ENCODE measurements at places on chromosomes 2 and 18.

DNA sequence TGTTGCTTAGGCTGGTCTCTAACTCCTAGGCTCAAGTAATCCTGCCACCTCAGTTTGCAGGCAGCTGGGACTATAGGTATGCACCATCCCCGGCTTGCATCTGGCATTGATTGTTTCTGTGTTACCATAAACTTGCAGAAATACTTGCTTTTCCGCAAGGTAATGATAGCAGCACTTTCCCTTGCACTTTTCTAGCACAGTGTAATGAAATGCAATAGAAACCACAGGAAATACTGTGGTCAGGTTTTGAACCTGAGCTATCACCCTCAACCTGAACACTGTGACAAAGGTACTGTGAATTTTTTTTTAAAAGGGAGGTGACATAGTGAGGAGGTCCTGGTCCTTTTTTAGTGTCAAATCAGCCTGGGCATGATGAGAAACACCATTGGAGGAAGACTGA lies 38.3 kb downstream of the DHRS9 start:
- no peak for DNase-seq

DNA sequence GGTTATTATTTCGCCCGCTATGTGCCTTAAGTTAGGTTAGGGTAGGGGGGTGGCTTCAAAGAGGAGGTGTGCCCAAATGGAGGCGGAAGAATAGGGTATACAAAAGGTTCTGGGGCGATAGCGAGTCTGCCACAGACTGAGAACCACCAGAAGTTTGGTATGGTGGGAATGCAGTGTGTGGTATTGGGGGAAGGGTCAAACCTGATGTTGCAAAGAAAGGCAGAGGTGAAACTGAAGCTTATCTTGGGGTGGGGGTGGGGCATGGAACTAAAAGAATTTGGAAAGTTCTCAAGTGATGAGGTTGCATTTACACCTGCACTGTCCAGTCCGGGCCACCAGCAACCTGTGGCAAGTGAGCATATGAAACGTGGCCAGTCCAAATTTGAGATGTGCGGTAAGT lies 11.8 kb upstream of the CCBE1 start:
- DNase-seq, result no peak

DNA sequence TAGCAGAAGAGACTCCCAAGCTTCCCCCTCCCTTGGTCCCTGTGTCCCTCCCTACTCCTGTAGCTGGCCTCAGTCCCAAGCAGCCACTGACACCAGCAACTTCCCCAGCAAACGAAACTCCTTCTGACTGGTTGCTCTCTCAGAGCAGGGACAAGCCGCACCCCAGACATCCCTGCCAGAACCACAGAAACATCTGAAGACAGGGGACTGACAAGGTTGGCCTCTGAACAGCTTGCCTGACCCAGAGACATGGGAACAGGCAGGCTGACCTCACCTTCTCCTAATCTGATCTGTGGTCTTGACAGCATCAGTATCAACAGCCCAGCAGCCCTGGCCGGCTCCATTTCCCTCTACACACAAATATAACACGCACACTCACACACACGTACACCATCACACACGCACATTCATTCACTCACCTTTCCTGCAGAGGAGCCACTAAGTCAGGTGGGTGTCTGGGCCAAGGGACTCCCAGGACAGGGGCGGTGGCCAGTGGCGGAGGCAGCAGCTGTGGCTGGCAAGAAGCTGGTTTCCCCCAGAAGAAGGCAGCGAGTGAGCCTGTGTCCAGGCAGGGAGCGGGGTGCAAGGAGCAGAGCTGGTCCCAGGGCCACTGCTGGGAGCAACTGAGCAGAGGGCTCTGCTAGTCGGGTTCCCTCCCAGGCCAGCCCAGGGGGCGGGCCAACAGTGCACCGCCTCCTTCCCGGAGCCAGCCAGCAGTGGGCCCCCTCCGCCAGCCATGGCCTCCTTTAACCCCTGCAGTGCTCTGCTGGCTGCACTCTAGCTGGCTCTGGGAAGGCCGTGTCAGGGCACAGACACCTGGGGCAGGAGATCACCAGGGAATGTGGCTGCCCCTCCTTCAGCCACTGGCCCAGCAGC lies 59.1 kb downstream of the TNS1 start:
- peak; percentile 59 for DNase-seq

DNA sequence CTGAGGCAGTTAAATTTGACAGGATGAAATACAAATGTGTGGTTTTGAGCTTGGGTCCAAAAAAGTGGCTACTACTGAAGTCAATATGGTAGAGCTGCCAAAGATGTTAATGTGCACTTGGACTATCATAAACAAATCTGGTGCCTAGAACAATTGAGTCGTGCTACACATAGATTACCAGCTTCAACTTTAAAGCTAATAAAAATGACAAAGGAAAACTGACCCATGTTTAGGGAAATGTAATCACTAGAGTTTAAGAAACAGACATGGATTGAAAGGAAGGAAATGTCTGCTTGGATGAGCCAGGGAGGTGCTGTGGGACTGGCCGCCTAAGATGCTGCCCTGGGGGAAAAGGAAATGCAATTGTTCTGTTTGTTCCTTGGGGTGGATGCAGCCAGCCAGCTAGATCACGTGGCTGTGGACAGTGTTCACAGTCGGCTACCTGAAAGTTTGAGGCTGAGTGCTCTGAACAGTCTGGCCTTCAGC lies 36.6 kb downstream of the CYB5A start:
- peak; percentile 46 for DNase-seq

DNA sequence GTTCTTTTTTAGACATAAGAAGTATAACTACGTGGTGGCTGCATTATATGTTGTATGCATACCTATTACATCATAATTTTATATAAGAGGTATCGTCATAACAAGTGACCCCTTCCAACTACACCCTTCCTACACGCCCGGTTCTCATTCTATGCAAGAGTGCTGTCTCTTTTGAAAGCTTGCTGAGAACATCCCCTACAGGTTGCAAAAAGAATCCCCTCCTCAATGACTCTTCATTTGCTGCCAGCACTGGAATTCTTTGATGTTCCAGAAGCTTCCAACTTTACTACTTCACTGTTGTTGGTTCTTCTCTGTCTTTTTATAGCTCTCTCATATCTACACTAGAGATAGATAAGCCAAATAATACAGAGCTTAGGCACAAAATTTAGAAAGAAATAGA lies 66.4 kb downstream of the CDH7 start:
- no peak for DNase-seq

DNA sequence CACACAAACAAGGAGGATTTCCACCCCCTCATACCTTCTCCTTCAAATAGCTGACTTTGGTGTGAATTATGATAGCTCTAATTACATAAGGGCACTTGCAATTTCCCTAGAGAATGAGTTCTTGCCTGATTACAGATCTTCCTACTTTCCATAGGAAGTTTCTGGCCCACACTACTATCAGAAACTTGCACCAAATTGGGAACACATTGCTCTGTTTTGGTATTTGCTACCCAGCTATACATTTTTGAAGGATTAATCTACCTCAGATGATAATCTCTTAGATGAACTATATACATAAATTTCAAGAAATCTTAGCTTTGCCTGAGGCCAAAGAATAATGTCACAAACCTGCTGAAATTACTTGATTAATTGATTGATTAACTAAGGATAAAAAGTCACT lies 4.9 kb downstream of the DCC start:
- DNase-seq, result no peak

DNA sequence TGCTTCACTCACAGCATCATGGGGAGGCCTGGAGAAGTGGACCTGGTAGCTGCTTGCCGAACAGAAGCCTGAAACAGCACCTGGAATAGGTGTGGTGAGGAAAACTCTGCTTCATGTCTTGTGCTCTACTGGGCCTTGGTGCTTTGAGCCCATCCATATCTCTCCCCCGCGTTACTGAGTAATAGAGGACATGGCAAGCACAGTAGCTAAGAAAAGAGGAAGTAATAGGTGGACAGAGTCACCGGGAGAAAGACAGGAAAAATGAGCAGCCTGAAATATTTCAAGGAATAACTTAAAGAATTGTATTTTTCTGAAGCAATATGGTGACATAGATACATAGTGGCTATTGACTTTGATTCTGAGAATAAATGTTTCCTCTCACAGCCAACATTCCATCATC lies 14.0 kb upstream of the HNMT start:
- DNase-seq, result no peak

- DNase-seq, result no peak
Observed at GRCh38 chr2:3712424-3712823, 9.0 kb downstream of the DCDC2C start.

- DNase-seq, result no peak
Observed at GRCh38 chr2:20169796-20170703, 54.9 kb downstream of the SDC1 start.

GRCh38 chr18:13513021-13513420 lies 213.3 kb downstream of the FAM210A start:
- DNase-seq, result no peak

DNA sequence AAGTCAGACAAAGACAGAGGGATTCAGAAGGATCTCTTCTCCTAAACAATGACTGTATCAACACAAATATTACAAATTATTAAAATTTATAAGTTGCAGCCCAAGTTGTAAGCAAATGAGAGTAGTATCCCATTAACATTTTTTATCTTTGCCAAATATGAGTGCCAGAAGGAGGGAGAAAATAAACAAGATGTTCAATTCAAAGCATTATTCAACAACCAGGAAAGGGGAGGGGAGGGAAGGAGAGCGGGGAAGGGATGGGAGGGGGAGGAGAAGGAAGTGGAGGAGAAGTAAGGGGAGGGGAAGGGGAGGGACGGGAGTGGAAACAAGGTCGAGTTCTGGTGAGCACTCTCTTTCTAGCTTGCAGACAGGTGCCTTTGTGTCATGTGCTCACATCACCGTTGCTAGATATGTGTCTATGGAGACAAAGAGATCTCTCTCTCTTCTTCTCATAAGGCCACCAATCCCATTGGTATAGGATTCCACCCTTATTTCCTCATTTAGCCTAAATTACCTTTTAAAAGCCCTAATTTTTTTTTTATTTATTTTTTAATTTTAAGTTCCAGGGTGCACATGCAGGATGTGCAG lies 679.6 kb upstream of the CHAC2 start:
- DNase-seq, result no peak

- DNase-seq, result no peak
Observed at GRCh38 chr2:55017880-55018279, 32.4 kb downstream of the RTN4 start.
